Stimulated activated CD8-positive, alpha-beta memory T cell treated with anti-CD3 and anti-CD28 coated beads, Interleukin-15, amount 100 ng/mL, for 48 hours (primary cell): ENCODE measurements at places on chromosomes 2 and 18.

GRCh38 chr2:168307379-168307778 is 60.0 kb upstream of the STK39 start:
- no peak for DNase-seq

- no peak for DNase-seq
Measured at GRCh38 chr2:185063761-185064160, 465.4 kb downstream of the ZNF804A start.

DNA sequence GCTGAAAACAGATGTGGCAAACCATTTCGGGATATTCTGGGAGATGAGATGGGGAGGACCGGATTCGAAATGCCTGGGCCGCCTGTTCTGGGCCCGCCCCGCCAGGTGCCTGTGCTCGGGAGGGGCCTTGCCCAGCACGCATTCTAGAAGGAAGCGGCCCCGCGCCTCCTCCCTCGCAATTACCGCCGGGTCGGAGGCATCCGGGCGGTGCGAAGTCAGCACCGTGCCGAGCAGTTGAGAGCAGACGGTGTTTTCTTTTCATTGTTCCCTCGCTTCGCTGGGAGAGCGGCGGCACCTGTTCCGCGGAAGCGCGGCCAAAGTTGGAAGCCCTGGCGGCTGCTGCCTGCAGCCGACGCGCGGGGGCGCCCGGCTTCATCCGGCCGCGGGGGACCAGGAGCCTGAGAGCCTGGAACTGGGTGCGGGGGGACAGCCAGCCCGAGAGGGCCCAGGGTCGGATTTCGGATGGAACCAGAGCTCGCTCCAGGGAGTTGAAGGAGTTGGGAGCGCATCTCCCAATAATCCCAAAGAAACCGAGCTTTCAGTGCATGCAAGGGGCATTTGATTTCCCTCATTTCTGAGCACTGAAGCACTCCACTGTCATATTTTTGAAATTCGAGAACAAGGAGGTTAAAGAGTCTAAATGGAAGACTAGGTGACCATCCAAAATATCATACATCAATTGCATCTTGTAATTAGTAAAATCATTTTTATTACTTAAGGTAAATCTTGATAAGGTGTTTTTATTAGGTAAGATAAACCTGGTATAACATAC is 241.8 kb upstream of the RAB12 start:
- DNase-seq = no peak

DNA sequence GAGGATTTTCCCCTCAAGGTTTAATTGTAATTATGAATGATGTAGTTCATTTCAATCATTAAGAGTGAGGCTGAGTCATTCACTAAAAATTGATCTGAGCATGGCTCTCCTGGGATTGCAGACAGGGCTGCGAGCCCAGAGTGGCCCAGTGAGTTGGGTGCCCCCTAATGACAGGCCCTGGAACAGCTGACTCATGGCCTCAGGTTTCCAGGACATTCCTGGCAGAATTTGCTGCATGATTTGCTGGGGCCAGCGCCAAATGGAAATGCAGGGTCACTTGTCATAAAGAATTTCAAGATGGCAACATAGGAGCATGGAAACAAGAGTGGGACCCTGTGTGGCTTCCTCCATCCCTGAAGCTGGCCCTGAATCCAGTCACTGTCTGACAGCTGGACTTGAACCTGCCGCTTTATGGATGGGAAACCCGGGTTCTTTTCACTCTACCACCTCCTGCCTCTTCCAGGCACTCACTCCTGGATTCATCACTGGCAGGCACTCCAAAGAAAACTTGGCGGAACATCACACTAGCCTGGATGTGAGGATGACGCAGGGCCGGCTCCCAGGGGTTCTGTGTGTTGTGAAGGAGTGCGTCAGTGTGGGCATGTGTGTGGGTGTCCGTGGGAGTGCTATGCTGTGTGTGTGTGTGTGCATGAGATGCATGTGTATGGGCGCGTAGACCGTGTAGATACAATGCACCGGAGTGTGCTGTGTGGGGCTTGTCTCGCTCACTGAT is 15.2 kb downstream of the OTOF start:
- no peak for DNase-seq

DNA sequence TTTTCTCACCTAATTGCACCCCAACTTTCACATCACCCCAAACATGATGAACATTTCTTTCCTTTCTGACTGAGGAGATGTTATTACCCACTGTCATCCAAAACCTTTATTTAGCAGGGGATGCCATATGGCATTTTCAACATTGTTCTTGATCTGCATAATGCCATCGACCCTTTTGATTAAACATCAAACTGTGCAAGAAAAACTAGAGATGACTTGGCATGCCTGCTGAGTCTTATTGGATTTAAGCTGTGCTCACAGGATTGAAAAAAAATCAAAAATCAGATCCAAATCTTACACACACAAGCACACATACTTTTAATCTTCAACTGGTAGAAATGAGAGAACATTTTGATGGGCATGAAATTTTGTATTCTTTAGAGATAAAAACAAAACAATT is 536.0 kb downstream of the TMX3 start:
- no peak for DNase-seq

- no peak for DNase-seq
Measured at GRCh38 chr18:51614033-51614432, 416.6 kb upstream of the MEX3C start.

DNA sequence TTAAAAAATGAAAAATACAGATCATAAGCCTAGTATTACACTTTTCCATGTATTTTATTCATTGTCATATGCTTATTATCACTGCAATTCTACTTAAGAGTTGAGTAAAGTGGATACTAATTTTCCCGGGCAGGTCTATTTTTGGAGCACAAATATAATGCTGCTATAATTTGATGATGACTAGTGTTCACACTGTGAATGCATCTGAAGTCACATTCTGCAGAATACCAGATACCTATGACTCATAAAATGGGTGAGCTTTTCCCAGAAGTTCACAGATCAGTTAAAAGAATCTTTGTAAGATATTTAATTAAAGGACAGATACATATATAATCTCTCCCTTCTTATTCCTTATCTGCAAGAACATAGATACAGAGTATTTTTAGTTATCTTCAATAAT is 79.8 kb upstream of the MC4R start:
- DNase-seq = no peak

GRCh38 chr2:3128786-3129185 is 248.8 kb downstream of the EIPR1 start:
- no peak for DNase-seq

DNA sequence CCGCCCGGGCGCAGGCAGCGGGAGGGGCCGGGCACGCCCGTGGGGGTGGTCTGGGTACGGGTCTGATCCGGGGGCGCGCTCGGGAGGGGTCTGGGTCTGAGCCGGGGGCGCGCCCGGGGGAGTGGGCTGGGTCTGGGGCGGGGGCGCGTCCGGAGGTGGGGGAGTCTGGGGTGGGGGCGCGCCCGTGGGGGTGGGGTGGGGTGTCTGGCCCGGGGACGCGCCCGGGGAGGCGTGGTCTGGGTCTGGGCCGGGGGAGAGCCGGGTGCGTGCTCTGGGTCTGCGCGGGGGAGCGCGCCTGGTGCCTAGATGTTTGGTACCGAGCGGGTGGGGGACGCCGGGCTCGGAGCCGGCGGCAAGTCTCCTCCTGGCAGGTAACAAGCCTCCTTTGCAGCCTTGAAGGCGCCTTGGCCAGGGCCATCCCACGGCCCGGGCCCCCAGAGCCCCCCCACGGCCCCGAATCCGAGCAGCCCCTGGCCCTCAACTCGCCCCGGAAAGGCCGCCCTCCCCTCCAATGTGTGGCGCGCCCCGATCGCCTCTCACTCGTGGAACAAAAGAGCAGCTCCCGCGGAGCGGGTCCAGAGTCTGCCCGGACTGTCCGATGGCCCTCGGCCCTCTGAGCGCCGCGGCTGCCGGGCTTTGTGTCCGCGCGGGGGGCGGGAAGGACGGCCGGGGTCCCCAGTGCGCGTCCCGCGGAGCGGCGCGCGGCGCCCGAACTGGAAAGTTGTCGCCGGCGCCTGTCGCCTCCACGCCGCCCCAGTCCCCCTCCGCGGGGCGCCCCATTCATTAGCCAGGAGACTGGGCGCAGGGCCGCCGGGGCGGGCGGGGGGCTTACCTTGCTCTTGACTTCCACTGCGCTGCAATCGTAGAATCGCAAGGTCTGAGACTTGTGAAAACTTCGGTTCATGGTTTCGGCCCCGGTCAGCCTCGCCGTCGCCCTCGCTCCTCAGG is 595 bp downstream of the PARD6G start:
- DNase-seq = no peak

- no peak for DNase-seq
Measured at GRCh38 chr18:70423988-70424387, 135.1 kb downstream of the SOCS6 start.

- no peak for DNase-seq
Measured at GRCh38 chr2:238863749-238864206, 15.9 kb downstream of the TWIST2 start.

- DNase-seq = no peak
Measured at GRCh38 chr18:79690071-79690470, 10.5 kb downstream of the CTDP1 start.

DNA sequence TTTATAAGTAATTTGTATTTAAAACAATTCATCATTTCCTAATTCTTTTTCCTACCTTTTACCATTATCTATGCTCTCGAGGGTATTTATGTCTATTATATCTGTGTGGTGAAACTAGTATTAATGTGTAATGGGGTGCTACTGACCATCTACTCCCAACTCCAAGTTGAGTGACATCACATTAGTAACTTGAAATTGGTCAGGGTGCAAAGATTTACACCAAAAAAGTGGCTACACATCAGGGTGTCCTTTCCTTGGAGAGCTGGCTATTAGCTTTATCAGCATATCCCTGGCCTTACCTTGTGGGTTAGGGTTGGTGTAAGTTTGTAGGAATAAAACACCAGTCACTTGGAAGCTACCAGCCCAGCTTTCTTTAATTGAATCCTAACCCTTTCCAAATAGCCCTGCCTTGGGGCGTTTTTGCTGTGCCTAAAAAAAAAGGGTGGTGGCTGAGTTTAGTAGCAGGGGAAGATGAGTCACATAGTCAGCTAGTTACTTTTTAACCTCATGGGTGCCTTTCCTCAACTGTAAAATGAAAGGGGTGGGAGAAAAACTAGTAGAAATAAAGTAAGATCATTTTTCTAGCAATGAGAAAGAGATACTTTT is 14.0 kb downstream of the ANXA4 start:
- DNase-seq = no peak

GRCh38 chr2:229443141-229443540 is 172.1 kb upstream of the PID1 start:
- DNase-seq = no peak

DNA sequence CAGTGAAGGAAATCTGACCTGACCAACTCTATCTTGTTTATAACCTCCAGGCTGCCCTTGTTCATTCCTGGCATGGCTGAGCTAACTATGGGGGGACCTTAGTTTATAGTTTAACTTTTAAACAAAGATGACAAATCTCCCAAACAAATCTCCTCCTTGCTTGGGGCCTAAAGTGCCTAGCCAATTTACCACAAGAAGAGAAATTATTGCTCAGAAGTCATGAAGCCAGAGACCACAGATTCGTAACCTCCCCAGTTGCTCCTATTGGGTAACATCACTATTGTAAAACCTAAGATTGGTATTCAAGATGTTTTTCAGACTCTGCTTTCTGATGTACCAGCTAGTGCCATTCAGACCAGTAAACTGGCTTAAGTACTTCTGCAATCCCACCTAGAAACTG is 649.4 kb upstream of the SLC8A1 start:
- no peak for DNase-seq

DNA sequence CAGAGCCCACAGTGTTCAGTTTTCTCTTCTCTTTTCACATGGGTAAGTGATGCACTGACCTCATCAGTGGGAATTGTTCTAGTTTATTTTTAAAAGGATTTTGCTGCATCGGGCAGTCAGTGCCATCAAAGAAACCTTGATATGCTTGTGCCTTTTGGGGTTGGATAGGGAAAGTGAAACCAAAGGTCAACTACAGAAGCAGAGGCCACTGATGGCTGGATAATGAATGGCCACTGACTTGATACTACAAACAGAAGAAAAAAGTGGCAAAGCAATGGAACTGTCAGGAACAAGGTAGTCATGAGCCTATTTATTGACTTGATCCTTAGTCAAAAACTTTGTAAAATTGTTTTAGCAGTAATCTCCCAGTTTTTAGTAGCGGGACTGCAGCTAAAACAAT is 636.3 kb upstream of the ZEB2 start:
- no peak for DNase-seq

GRCh38 chr2:130823886-130824491 is 12.7 kb upstream of the ARHGEF4 start:
- DNase-seq = no peak

GRCh38 chr2:237474442-237474911 is 12.6 kb upstream of the MLPH start:
- DNase-seq = no peak

DNA sequence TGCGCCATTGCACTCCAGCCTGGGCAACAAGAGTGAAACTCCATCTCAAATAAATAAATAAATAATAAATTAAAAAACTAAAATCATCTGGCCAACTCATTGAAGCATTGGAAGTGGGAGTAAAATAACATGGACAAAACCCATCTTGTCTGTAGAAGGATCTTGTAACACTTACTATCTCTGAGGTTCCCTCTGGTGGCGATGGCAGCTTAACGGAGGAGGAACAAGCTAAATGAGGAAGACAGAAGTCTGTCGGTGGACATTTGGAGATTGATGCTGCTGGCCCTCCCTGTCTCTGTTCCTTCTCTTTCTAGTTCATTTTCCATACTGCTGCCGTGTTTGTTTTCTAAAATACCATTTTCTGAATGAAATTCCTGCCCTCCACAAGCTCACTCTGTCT is 43.4 kb downstream of the ZCCHC2 start:
- DNase-seq = no peak

- no peak for DNase-seq
Measured at GRCh38 chr2:27288610-27289009, 6.4 kb downstream of the TRIM54 start.

DNA sequence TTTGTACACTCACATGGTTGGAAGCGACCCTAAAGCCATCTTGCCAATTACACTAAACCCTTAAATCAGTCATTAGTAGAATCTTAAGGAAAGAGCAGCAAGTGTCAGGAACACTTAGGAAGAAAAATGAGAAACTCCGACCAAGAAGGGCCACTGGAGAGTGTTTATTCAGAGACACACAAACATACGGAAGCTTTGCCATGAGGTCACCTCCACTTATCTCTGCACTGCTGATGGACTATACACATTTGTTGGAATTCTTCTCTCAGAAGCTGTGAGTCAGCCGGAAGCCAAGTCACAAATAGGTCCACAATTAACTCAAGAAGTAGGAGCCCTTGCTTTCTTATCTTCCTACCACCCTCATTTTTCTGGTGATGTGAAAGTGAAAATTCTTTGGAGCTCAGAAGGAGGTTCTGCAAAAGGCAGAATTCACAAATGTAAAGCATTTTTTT is 21.6 kb downstream of the BMP10 start:
- DNase-seq = no peak

GRCh38 chr2:235694721-235695601 is 201.1 kb downstream of the AGAP1 start:
- no peak for DNase-seq

- no peak for DNase-seq
Measured at GRCh38 chr2:953975-954686, 3.5 kb downstream of the SNTG2 start.

DNA sequence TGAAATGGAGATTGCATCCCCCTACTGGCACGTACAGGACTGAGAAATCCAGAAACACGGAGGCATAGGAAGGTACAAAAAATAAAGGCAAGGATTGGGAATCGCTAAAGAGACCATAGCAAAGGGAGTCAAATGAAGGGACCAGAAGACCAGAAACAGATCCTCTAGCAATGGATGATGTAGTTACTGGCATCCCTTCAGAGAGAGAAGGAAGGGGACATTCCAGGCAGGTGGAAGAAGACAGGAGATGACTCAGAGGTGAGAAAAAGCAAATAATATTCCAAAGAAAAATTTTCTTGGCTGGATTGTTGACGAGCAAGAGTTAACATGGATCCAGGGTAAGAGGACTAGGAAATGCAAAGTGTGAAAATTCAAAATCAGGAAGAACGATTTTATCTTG is 78.4 kb upstream of the FZD7 start:
- DNase-seq = no peak
